ENCODE measurements at places on chromosomes 3 and 15.

DNA sequence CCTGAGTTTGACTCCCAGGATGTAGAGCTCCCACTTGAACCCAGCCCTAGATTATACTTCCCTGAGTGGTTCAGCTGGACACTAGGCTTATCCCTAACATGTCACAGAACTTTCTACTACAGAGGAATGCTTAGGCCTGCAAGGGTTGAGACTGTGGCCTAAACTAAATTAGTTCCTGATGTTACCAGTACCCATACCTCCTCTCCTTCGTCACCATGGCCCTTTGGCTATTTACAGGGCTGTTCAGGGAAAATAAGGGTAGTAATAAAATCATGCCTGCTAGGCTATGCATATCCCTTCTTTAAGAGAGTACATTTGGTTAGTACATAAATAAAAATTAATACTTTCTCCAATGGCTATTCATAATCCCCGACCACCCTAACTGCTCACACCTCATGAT, 356.4 kb upstream of the RASGRP1 start:
- no peak for DNase-seq

DNA sequence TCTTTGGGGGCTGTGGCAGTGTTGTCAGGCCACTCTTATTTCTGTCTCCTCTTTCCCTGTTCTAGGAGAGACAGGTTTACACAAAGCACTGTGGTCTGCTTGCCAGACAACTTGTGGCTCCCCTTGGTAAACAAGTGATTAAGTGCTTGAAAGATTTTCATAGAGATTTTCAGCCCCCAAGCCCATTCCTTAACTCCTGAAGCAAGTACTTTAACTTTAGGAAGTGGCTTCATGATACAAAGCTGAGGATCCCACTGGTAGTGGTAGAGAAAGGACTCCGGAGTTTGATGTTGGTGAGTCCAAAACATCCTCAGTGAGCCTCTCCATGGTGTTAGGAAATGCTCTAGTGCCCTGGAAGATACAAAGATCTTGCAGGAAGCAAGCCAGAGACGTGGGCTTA, 12.0 kb downstream of the ZBTB38 start:
- no peak for DNase-seq

GRCh38 chr15:64800476-64800875, 25.0 kb downstream of the PIF1 start:
- no peak for DNase-seq

- peak; percentile 53 for DNase-seq
These were observed 78.7 kb downstream of the KLF13 start for GRCh38 chr15:31405200-31405920.

- DNase-seq, result no peak
These were observed 7.8 kb upstream of the ICE2 start for GRCh38 chr15:60486742-60487141.

- DNase-seq, result no peak
These were observed 208.7 kb upstream of the ROBO1 start for GRCh38 chr3:79976466-79976865.

GRCh38 chr3:140252812-140253656, 318.0 kb downstream of the CLSTN2 start:
- no peak for DNase-seq

GRCh38 chr3:85554153-85554552, 595.4 kb downstream of the CADM2 start:
- DNase-seq, result no peak

- DNase-seq, result no peak
These were observed 392.0 kb upstream of the RORA start for GRCh38 chr15:61621146-61621545.

DNA sequence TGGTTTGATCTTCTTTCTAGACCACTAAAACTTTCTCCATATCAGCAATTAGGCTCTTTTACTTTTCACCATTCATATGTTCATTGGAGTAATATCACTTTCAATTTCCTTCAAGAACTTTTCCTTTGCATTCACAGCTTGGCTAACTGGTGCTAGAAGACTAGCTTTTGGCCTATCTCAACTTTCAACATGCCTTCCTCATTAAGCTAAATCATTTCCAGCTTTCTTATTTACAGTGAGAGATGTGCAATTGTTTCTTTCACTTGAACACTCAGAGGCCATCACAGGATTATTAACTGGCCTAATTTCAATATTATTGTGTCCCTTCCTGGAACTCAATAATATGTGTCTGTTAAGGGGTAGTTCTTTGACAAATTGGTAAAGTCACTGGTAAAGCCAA, 42.8 kb upstream of the PLOD2 start:
- no peak for DNase-seq

GRCh38 chr3:5929027-5929426, 741.5 kb downstream of the EDEM1 start:
- no peak for DNase-seq

- DNase-seq, result no peak
These were observed 1.9 kb upstream of the CAMKV start for GRCh38 chr3:49871531-49872153.

GRCh38 chr3:143484846-143485512, 363.3 kb downstream of the SLC9A9 start:
- no peak for DNase-seq

GRCh38 chr3:72395776-72396311, 452.4 kb downstream of the SHQ1 start:
- DNase-seq, result no peak

GRCh38 chr15:59539799-59540198, 71.8 kb upstream of the GCNT3 start:
- no peak for DNase-seq

- peak; percentile 70 for DNase-seq
These were observed 72.9 kb downstream of the RPL39L start for GRCh38 chr3:187066228-187066995.

DNA sequence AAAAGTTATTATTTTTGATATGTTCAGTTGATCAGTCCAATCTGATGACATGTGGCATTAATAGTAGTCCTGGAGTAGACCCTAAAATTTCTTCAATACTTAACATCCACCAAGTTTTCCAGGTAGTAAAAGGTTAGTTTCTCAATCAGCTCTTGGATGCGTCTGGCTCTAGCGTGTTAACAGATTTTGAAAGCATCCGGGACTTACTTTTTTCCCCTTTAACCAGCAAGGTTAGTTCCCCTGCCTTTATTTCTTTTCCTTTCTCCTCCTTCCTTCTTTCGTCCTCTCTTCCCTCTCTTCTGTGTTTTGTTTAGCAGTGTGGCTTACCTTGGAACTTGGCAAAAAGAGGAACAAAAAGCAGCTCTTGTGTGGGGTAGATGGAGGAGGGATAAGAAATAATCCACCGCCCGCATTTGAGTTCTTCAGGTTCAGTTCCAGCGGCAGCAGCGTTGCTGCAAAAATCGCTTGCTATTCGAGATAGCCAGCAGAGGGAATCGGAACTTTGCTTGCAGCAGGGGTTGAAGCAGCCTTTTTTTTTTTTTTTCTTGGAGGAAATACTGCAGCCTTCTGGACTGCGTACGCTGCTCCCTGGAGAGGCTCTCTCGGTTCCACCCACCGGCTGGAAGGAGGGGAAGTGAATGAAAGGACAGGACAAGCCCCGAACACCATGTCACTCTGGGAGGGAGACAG, at the start of gene RBMS3:
Gene RBMS3 (plus strand): TSS at position 668 of the 690 bp plus-strand sequence.
- no peak for DNase-seq

- no peak for DNase-seq
These were observed 349 bp downstream of the PLXNA1 start for GRCh38 chr3:126983276-126983652.

DNA sequence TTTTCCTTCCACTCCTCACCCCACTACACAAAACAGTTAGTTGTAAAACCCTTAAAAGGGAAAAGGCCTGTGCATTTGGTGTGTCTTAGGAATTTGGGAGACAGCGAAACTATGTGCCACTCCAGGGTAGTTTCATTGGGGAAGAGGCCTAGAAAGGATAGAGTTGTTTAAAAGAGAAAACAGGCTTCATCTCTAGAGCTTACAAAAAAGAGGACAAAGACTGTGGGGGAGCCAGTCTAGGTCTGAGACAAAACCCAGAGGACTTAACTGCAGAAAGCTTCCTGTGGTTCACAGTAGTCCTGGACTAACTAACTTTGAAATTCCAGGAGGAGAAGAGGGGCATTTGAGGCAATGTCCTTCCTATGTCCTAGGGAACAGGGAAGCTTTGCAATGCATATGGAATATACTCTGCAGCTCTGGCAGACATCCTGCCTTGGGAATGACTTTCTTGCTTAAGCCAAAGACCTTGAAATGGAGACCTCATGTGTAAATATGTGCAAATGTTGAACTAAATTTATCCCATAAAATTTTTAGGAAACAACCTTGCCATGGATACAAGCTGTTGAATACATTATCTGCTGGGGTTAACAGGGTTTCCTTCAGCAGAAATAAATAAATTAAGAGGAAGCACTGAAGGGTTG, 159.4 kb downstream of the LSAMP start:
- no peak for DNase-seq

GRCh38 chr3:120239644-120240043, 45.4 kb downstream of the GPR156 start:
- DNase-seq, result no peak

Data from CD4-positive, alpha-beta T cell treated with Interleukin-15 for 4 hours (primary cell).